ENCODE measurements at places on chromosomes 11 and 22.
A peak's percentile ranks its signal among the peaks of the same experiment; 100 is the strongest.

- DNase-seq, result no peak
These were observed 70.6 kb downstream of the ADM start for GRCh38 chr11:10375280-10375971.

GRCh38 chr11:70735976-70736375 lies 337.6 kb downstream of the CTTN start:
- DNase-seq, result no peak

DNA sequence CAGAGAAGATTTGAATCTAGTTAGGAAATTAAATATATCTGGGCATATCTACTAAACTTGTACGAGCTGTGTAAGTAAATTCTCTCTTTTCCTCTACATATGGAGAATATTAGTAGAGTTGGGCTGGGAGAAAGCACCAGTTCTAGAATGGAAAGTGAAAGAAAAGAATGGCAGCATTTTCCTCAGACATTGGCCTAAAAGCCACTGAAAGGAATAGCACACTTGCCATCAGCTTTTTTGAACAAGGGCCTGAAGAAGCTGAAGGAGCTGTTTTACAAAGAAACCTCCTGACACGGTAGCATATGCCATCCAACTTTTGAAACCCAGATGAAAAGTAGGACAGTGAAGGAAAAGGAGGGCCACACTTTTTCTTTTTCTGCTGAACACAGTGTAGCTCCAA lies 1563.7 kb upstream of the TENM4 start:
- DNase-seq, result no peak

GRCh38 chr11:67420147-67420645 lies 4.7 kb downstream of the CARNS1 start:
- DNase-seq, result no peak

- DNase-seq, result no peak
These were observed 47.0 kb upstream of the LINC01488 start for GRCh38 chr11:69434471-69434931.

DNA sequence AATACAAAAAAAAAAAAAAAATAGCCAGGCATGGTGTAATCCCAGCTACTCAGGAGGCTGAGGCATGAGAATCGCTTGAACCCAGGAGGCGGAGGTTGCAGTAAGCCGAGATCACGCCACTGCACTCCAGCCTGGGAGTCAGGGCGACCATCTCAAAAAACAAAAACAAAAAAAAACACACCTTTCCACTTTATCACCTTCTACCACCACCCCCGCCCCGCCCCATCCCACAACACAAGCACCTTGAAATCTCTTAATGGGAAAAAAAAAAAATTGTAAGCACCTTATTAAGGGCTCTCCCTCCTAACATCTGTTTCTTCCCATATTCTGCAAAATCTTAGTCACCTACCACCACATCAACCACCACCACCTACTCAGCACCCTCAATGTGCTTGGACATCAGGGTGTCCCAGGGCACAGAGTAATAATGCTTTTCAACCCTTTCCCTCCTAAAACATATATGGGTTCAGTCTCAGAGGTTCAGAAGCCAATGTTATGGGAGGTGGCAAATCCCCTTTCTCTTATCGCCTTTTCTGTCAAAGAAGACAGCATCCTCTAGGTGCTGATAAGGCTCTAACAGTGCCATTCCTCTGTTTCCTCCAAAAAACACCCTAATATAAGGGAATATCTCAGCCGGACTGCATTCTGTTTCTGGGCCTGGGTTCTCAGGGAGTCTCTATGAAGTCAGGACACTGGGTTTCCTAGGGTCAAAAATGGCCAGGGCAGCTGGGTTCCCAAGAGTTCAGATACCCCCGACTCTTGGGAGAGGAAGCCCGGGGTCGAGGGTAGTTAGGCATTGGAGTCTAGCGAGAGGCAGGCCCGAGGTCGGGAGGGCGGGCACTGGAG lies 718 bp downstream of the INTS5 start:
- DNase-seq, result no peak

- peak; percentile 63 for DNase-seq
These were observed 425.6 kb downstream of the SHANK2 start for GRCh38 chr11:70826541-70827335.

DNA sequence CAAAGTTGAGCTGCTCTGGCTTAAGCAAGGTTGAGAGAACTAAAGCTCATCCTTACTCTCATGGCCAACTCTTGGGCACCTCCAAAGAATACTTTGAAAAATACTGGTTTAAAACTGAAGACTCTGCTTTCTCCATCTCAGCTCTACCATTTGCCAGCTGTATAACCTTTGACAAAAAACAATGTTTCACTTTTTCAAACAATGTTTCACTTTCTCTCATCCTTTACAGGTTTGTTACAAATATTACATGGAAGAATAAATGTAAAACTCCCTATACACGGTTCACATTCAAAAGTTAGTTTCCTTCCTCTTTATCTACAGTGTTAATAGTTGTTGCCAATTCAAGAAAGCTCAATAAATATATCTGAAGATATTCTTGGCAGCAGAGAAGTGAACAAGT lies 19.2 kb downstream of the AMBRA1 start:
- DNase-seq, result no peak

- no peak for DNase-seq
These were observed 25.8 kb downstream of the RSPH14 start for GRCh38 chr22:23115825-23116494.

DNA sequence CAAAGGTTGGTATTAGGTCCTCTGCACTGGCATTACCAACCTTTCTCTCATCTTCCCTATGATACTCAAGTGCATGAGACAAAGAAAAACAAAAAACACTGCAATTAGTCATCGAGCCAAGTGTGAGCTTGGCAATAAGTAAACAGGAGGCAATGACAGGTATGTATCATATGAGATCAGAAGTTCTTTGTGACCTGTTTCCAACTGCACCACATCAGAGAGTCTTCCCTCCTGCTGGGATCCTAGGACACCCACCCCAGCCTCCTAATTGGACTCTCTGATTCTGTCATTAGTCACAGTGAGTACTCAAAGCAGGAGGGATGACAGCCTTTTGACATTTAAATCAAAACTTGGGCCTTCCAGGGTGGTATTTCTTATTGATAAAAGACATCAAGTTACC lies 7.8 kb upstream of the JAML start:
- DNase-seq, result no peak

- DNase-seq, result no peak
These were observed 109.7 kb upstream of the TMEM45B start for GRCh38 chr11:129705933-129706332.

DNA sequence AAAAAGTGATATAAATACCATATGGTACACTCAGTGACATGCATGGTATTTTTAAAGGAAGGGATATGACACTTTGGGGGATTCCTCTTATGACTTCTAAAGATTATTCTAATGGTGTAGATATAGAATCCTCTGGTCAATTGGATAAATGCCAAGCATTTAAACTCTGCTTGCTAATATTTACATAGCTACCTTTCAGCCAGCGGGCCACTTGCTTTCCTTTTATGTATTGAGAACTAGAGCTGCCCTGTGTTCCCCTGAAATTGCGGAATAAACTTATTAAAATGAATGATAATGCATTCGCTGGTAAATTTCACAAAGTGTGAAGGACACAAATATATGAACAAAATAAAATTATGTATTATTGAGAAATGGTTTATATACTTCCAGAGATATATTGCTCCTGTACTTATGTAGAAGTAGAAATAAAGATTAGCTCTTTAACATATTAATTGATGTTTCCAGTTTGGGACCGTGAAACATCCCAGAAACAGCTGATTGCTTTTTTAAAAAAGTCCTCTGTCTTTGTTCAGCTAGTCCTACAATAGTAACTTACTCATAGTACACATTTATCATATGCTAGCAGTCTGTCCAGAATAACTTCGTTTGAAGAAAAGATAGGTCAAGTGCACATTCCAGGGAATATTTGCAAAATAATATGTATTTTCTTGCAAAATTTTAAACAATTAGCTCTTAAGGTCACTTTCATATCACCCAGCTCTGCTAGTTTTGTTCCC lies 40.1 kb upstream of the CARD18 start:
- DNase-seq, result no peak

DNA sequence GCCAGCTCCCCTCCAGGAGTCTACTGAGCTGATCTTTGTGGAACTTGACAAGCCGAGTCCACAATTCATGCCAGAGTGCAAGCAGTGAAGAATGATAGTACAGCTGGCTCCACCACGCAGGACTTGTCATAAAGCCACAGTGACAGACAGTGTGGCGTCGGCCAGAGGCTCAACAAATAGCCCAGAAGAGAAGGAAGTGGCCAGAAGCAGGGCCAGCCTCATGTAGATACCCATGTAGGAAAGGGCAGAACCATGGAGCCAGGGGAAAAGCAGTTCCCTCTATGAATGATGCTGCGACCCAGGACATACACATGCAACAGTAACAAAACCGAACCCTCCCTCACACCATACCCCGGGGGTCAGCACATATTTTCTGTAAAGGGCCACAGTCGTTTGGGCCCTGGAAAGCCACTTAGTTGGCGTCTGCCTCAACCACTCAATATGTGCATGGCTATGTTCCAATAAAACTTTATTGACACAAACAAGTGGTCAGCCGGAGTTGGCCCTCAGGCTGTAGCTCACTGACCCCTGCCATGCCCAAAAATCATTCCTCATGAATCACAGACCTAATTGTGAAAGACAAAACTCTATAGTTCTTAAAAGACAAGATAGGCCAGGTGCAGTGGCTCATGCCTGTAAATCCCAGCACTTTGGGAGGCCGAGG lies 161.4 kb downstream of the BRD1 start:
- no peak for DNase-seq

DNA sequence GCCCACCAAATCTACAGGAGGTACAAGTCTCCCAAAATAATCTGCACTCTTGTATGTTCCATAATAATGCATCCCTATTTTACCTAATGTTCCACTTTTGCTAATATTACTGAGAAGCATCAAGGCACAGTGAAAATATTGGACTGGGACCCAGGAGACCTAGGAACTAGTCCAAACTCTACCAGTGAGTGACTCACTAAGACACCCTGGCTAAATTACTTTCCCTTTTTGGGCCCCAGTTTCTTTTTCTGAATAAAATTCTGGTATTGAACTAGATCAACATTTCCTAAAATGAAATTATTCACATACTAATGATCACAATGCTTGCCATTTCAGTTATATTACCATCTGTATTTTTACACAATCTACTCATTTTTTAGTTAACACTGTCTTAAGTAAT lies 19.6 kb downstream of the THAP12 start:
- DNase-seq, result no peak

- no peak for DNase-seq
These were observed 106.7 kb downstream of the CCDC81 start for GRCh38 chr11:86481399-86481798.

GRCh38 chr11:121931748-121932352 lies 184.2 kb downstream of the BLID start:
- no peak for DNase-seq

GRCh38 chr11:122676638-122677037 lies 21.1 kb downstream of the UBASH3B start:
- DNase-seq, result no peak

DNA sequence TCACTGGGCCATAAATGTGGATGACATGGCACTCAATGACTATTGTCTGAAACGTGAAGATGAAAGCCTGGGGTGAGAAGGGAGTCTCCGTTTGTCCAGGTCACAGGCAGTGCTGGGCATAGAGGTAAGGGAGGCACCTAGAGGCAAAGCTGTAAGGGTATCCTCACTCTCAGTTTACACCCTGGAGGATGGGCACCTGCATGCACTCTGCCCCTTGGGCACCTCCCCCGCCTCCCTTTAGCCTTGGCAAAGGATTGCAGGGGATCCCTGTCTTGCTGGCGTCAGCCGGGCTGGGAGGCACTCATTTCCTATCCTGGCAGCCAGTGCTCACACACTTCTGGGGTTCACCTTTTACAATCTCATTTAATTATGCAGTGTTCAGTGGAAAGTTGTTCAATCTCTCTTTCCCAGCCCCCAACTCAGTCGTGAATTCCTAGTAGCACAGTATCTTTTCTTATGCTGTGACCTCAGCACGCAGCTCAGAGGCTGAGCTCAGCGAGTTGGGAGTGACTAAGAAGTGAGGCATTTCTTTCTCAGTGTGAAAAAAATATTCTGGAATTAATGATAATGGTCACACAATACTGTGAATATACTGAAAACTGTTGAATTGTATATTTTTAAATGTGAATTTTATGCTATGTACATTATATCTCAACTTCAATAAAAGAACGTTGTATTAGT lies 866.6 kb downstream of the BRD1 start:
- no peak for DNase-seq

DNA sequence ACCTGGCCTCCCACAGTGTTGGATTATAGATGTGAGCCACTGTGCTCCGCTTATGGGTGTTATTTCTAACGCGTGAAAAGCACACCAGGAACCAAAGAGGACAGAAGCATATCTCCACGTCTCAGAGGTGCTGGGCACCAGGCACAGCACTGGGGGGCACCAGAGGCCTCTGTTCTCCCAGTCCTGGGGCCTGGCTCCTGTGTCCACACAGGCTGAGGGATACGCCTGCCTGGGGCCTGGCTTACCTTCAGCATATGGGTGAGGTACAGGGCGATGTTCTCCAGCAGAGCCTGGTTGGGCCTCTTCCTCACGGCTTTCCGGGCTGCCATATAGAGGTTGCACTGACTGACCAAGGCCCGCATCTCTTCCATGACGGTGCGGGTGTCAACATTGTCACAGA lies 24.7 kb upstream of the NAP1L4 start:
- no peak for DNase-seq

- DNase-seq, result no peak
These were observed 766.2 kb upstream of the LRRC4C start for GRCh38 chr11:42225664-42226063.

- no peak for DNase-seq
These were observed 30.8 kb downstream of the SYTL2 start for GRCh38 chr11:85779956-85780640.

GRCh38 chr11:849104-849824 lies 6.6 kb downstream of the TSPAN4 start:
- peak; percentile 46 for DNase-seq

DNA sequence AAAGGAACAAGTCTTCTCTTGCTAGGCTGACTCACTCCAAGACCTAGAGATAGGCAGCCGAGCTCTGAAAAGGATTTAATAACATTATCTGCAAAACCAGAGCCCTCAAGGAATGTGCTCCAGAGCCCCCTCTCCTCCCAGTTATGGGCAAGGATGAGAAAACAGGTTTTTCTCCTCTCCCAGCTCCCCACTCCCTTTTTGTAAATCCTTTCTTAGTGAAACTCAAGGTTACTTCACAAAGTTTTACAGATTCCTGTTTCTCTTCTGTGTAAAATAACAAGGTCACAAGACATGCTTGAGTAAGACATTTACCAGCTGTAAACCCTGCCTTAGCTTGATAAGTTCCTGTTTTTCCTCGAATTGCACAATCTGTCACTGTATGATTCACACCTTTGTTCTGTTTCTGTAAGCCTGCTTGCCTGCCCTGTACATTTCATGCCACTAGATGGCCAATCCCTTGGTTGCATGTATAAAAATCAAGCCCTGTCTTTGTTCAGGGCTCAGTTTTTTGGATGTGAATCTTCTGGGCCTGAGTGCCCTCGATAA lies 489.4 kb downstream of the KCNA4 start:
- no peak for DNase-seq

- DNase-seq, result no peak
These were observed 1004.5 kb upstream of the CCDC90B start for GRCh38 chr11:84290647-84291046.

DNA sequence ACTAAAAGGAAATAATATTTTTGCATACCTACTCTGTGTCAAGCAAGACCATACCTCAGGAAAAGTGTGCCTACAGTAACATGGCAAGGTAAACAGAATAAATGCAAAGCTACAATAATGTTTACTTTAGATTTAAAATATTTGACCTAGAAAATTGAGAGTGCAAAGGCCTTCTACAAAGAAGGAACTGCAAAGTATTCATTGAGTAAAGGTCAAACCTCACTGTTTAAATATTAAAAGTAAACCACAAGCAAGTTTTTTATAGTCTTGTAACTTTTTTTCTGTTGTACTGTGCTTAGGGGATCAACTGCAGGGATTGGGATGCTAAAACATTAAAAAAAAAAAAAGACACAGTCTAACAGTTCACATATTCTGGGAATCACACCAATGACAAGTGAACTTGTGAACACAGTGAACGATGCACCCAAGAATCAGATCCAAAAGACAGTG lies 48.8 kb downstream of the CWF19L2 start:
- no peak for DNase-seq
